Daoy (cell line): ENCODE measurements at places on chromosomes 16 and 17. TPM values are rescaled to one million over a fixed set of nuclear protein-coding genes. Genes with fewer than 3 reads are reported as not detected.

CCL3 gene
- total RNA-seq: 0.46 TPM in 1 of 2 replicates, not detected in the other

ARL17A gene
- total RNA-seq: 4.3 and 6.3 TPM in 2 replicates

ZSCAN10 gene
- total RNA-seq: not detected in 2 replicates

- peak; percentile 56 for DNase-seq
These were observed 16.6 kb upstream of the ERN1 start for GRCh38 chr17:64146418-64147109.

DNA sequence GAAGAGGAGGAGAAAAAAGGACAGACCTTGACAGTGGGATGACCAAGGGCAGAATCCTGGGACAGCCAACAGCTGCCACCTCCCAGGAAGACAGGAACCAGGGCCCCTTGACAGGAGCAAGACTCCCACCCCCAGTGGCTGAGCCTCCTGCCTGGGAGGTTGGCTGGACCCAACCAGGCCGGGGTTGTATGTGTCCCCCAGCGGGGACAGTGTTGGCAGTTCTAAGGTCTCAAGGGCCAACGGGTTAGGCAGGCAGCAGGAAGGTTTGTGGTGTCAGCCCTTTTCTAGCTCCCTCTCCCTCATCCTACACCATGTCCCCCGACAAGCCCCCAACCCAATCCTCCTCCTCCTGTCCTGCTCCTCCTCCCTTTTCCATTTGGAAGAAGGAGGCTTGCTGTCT lies 126.2 kb downstream of the MRM1 start:
- DNase-seq: no peak

- DNase-seq: no peak
These were observed 145.3 kb downstream of the GRIN2A start for GRCh38 chr16:10036956-10037355.

- DNase-seq: peak; percentile 41
These were observed 970 bp downstream of the EPN2 start for GRCh38 chr17:19238167-19238505.

DNA sequence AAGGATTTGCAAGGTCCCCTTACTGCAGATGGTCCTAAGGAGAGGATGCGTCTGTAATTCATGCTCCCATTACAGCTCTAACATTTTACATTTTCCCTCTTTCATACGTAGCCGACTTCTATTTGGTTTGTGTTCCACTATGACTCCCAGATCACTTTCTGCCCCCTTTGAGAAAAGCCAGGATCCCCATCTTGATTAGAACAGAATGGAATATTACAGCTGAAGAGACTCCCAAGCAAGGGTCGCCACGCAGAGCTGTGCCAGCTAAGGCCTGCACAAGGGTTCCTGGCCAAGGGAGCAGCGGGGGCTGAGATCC lies 3.4 kb upstream of the CDT1 start:
- DNase-seq: no peak

- no peak for DNase-seq
These were observed 107.7 kb downstream of the SEC14L1 start for GRCh38 chr17:77248216-77249114.

DNA sequence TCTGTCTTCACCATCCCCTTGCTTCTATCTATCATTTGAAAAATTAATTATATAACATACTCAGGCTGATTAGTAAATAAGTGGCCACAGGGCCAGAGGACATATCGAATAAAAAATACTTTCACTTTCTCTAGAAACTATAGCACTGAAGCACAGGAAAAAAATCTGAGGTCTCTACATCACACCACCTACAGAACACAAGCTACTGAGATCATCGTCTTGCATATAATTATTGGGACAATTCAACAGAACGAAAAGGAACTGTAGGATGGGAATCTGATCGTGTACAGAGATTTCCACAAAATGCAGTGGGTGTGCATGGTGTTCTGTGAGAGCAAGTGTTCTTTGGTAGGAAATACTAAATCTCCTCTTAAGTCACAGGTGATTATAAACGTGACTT lies 289.6 kb upstream of the ERCC4 start:
- no peak for DNase-seq

DNA sequence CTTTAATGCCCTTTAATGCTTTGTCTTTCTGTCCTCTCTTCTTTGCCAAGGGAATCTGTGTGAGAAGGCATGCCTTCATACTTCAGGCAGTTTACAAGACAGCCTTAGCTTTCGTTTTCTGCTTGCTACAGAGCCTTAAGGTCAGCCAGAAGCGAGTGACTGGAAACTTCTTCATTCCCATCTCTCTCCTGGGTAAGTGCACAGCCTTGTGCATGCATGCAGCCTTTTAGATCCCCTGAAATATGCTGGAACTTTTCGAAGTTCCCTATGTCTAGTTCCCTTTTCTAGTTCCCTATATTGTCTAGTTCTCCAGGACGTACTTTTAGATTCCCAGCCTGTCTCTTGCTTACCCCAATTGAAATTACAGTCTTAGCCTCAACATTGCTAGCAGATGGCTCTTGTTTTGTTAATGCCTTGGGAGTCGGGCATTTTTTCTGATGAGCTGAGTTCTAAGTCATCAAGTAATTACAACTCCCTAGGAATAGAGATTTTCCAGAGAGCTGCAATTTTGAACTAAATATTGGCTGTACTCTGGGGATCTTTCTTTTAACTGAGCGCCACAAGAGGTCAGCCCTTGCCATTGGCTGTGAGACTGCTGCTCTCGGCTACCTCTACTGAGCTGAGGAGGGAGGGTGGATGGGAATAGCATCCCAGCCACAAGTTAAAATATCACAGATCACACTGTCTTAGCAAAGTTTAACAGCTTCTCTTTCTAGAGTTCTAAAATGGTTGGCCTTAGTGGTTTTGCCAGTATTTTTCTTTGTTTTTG lies 22.7 kb upstream of the PPM1D start:
- peak; percentile 15 for DNase-seq

DNA sequence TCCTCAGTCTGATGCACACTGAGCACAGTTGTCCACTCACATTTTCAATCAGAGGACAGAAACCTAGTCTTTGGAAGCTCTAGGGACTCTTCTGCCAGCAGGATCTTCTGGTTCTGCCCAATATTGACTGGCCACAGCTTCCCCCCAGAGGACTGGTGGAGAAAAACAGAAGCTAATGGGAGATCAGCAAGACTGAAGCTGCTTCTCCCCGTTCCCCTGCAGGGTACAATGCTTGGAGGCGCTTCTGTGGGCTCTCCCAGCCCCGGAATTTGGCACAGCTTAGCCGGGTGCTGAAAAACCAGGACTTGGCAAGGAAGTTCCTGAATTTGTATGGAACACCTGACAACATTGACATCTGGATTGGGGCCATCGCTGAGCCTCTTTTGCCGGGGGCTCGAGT lies 10.3 kb downstream of the EPX start:
- no peak for DNase-seq

DNA sequence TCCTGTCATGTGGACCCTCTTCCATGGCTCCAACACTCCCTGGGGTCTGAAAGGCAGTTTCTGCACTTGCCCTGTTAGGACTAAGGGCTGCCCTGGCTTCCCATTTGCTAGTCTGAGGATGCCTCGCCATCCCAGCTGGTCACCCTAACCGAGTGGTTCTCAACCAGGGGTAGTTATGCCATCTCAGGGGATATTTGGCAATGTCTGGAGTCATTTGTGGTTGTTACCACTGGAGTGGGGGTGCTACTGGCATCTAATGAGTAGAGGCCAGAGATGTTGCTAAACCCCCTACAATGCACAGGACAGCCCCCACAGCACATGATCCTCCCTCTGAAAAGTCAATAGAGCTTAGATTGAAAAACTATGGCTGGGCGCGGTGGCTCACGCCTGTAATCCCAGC lies 26.9 kb upstream of the CDH1 start:
- no peak for DNase-seq

DNA sequence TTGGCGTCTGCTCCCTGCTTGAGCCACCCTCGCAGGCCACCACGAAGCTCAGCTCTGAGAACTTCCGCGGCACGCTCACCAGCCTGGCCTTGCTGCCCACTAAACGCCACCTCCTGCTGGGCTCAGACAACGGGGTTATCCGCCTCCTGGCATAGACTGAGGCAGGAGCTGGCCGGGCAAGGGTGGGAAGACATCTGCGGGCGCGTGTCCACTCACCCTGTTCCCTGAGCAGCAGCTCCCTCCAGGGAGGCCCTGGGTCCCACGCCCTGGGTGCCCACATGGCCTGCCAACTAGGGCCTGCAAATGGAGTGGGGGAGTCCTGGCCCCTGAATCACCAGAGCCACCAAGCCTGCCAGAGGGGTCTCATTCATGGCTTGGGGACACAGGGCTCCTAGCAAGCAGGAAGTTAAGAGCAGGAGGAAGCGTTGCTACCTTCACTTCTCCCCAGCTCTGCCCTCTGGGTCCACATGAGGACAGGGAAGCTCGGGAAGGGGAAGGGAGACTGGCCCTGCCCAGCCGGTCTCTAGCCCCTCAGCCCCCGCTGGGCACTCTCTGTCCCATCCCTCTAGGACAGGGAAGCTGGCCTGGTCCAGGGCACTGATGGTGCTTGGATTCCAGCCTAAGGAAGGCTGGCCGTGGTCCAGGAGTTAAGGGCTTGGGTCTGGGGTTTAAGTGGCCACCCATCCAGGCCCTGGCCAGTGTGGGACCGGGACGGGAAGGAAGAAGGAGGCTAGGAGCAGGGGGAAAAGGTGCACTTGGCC lies 5.0 kb upstream of the SERPINF2 start:
- no peak for DNase-seq

DNA sequence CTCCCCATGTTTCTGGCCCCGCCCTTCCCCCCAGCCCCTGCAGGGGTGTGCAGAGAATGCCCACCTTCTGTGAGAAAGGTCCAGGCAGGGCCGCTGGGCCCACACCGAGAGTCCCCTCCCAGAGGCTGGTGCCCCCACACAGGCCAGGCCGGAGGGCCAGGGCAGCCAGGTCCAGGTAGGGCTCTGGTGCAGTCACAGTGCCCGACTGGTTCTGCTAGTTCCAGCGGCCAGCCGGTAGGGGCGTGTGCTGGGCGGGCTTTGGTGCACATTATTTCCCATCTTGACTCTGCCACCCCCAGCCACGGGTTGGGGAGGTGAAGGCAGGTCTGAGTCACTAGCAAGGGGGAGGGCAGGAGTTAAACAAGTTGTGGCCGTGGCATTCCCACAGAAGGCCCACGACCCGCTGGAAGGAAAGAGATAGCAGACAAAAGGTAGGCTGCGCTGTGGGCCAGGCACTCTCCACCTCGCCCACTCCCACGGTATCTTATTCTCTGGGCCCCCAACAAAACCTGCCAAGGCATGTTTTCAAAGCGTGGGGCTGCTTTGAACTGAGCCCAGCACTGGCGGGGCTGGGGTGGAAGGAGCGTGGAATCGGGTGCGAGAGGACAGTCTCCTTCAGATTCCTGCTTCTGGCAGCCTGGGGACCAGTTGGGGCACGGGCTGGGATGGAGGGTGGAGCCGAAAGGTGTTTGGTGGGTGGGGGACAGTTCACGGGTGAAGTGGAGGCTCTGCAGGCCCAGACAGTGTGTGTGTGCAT lies 1.9 kb downstream of the EPN3 start:
- DNase-seq: no peak

DNA sequence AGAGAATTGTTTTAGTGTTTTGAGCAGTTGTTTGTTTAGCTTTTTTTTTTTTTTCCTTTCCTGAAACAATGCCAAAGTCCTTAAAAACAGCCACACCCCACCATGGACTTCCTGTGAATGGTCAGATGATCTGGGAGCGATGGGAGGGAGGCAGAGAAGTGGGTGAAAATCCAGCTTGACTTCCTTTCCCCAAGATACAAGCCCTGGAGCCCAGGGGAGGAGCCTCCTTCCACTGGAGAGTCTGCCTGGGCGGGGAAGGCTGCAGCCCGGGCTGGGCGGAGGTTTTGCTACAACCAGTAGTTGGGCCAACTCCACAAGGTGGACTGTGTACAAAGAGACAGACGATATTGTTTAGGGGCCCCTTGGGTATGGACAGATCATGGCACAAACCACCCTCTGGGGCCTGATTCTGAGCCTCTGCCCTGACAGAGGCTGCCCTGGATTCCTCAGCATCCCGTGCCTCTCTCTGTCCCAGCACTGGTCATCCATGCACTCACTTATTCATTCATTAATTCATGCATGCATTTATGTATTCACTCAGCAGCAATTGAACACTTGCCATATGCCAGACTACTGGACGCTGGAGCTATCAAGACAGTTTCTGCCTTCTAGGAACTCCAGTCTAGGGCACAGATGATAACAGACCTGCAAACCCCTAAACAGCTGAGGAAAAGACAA lies 29.8 kb downstream of the WSB1 start:
- DNase-seq: peak; percentile 41

DNA sequence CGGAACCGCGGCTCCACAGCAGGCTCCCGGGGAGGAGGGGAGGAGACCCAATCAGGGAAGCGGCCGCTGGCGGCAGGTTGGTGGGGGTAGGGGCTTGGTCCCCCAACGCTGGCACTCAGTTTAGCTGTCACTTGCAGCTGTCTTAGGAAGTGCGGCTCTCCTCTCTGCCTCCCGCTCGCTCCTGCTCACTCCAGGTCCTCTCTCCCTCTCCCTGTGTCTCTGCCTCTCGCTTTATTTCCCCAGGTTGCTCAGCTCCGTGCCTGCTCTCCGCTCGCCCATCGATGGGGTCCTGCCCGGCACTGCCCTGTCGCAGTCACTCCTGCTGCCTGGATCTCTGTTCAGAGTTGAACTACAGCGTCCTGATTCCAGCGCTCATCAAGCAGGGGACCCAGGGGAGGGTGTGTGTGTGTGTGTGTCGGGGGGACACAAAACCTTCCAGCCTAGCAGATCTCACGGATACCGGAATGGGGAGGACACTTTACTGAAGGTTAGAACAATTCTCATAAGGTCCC lies 145.6 kb downstream of the ENGASE start:
- DNase-seq: no peak

GRCh38 chr16:67144943-67145342 lies 5.9 kb downstream of the B3GNT9 start:
- no peak for DNase-seq

DNA sequence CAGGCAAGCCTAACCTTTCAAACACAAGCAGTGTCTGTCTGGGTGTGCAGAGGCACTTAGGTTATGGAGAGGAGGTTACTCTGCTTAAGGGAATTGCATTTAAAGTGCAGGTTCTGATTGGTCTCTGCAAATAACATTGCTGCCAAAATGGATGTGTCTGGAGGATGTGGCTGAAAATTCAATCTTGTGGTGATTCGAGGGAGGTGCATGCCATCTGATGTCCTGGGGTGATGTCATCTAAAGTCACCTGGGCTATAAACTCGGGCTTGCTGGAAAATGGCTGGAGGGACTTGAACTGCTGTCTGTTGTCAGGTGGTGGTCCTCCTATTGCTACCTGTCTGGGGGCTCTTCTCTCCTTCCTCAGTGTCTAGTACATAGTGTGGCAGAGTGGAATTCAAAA lies 28.3 kb upstream of the GPR139 start:
- no peak for DNase-seq

DNA sequence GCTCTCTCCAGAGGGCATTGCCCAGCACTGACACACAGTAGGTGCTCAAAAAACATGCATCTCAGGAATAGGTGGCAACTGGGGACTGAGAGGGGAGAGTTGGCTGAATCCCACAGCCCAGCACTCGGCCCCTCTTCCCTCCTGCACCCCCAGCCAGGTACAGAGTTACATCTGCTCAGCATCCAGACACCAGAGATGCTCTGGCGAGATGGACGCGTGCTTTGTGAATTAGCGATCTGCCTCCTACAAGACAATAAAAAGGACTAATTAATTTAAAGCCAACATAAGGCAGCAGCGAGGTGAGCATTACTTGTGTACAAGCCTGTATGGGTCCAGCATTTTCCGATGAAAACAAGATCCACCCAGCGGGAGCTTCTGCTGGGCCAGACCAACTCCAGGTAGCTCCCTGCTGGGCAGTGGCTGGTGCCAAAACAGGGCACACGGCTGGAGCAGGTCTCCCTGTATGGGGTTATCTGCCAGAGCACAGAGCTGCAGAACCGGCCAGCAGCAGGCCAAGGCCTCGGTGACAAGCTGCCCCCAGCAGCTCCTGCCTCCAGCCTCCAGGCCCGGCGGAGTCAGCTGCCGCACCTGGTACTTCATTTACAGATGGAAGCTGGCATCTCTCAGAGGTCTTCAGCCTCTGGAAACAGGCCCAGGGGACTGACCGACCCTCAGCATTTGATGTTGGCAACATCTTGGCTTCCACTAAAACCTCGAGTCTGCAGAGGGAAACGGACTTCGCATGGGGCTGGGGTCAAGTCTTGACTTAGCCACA lies 219.7 kb upstream of the SDK2 start:
- DNase-seq: no peak
